Brain (organoid and tissue), 16 donors: ENCODE measurements at places on chromosomes 2 and 18.

- DNase-seq = no peak
Observed at GRCh38 chr2:225620227-225620626, 220.7 kb downstream of the NYAP2 start.

DNA sequence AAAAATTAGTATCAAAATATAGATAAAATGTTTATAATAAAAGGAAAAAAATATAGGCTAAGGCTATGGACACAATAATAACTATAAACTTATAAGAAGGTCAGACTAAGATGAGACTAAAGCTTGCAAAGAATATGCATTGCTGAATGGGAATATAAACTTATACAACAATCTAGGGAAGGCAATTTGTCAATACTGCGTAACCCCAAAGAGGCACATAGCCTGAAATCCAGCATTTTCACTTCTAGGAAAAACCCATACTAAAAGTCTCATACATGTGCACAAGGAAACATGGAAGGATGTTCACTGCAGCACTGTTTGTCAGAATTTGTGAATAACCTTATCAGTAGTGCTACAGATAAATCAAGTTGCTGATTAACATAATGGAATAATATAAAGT lies 45.5 kb downstream of the FANCL start:
- no peak for DNase-seq

DNA sequence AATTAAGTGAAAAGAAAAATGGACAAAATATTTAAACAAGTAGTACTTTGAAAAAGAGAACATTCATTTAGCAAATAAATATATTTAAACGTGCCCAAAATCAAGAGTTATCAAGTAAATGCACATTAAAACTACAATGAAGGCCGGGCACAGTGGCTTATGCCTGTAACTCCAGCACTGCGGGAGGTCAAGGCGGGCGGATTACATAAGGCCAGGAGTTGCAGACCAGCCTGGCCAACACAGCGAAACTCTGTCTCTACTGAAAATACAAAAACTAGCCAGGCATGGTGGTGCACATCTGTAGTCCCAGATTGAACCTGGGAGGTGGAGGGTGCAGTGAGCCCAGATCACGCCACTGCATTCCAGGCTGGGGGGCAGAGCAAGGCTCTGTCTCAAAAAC lies 9.8 kb downstream of the STAM2 start:
- DNase-seq = no peak

- DNase-seq = no peak
Observed at GRCh38 chr2:231315896-231316295, 79.6 kb upstream of the B3GNT7 start.

- peak; percentile 44 for DNase-seq
Observed at GRCh38 chr18:13477147-13477683, 249.1 kb downstream of the FAM210A start.

DNA sequence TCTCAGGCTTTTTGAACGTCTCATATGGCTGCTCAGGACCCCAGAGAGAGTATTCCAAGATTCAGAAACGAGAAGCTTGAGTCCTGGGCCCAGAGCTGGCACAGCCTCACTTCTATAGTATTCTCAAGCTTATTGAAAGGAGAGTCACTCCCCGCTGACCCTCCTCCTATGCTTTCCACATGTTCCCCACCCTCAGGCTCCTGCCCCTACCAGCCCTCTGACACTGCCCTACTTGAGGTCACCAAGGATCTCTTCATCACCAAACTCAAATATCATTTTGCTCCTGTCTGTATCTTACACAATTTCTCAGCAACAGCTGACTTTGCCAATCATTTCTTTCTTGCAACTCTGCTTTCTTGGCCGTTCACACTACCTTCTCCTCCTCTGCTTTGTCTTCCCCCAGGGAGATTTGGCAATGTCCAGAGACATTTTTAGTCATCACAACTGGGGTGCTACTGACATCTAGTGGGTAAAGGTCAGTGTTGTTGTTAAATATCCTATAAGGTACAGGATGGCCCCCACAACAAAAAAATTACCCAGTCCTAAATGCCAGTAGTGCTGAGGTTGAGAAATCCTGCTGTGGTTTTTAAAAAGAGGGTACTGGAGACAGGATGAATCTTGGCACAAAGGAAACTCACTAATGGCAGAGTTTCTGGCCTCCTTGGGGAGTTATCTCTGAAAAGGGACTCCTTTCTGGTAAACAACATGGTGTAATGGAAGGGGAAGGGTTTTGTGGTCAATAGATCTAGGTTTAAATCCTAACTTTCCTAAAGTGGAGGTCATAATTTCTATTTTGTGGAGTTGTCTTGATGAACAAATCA lies 26.9 kb upstream of the INSIG2 start:
- DNase-seq = no peak

- DNase-seq = peak; percentile 13
Observed at GRCh38 chr2:229445019-229445418, 173.9 kb upstream of the PID1 start.

- DNase-seq = no peak
Observed at GRCh38 chr2:197969391-197969893, 165.0 kb downstream of the PLCL1 start.

DNA sequence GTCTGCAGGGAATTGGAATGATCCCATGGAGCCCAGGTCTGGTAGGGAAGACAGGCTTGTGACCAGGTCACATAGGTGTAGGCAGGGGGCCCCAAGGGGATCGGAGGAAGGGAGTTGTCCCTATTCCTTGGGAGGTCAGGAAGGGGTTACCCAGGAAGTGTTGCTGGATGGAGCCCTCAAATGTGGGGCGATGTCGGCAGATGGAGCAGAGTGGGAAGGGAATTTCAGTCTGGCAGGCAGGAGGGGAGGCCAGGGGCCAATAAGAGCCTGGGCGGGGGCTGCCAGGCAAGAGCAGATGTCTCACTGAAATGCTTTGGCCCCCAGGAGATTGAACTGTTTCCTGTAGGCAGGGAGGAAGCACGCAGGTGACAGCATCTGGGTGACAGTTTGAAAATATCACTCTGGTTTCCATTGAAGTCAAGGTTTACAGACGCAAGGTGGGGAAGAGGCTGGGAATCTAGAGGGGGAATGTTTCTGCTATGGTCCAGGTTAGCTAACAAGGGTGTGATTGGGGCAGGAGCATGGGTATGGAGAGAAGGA lies 81.5 kb upstream of the SMAD2 start:
- no peak for DNase-seq

DNA sequence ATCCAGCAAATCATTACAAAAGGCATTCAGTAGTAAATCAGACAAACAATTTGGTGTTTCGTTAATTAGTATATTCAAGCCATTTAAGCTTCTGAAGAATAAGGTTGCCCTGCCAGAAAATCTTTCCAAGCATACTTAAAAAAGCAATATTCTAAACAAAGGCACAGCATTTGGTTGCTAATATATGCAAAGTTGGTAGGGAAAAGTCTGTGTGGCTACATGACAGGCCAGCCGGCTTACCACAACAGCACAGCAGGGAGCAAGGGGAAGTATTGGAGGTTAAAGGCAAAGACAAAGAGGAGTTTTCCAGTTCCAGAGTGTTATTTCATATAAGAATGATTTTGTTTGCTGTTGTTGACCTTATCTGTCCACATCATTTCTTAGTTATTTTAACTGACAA lies 282.3 kb downstream of the MBD5 start:
- peak; percentile 92 for DNase-seq

DNA sequence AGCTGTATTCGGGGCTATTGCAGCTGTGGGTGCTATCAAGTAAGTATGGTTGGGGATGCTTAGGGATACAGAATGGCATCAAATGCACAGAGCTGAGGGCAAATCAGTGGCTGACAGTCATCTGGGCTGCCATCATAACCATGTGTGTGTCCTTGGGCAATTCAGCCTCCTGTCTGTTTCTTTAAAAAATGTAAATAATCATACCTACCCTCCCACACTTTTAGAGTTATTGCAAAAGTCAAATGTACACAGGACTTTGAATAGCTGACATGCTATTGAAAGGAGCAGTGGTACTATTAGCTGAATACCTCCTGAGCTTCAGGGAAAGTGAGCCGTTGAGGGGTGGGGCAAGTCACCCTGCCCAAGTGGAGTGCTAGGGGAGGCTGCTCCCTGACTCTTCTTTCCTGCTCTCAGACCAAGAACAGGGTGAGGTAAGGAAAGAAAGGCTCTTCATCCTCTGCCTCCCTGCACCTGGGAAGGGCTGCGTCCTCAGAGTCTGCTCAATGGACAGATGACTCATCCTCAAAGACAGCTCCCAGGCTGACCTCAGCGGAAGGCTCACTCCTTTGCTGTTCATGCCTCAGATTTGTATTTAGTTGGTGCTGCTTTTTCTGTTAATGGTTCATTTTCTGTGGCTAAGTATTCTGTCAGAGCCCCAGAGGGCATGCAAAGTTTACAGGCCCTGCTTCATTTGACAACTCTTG lies 54.9 kb upstream of the BZW1 start:
- DNase-seq = no peak

DNA sequence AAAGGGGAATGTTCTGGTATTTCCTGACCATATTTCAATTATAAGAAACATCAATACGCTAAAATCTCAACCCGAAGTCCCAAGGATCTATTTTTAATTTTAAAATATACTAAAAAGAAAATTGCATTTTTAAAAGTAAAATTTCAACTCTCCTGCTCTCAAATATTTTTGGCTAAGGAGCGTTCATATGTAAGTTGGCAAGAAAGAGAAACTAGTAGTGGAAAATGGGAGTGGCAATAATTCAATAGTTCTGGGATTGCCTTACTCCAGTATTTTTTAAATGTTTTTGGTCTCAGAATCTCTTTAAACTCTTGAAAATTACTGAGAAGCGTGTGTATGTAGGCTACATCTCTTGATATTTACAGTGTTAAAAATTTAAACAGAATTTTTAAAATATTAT lies 72.7 kb downstream of the ACVR1 start:
- no peak for DNase-seq

GRCh38 chr18:340044-340443 lies 72.2 kb upstream of the THOC1 start:
- DNase-seq = no peak

- peak; percentile 6 for DNase-seq
Observed at GRCh38 chr18:32803568-32803967, 30.7 kb upstream of the KLHL14 start.

DNA sequence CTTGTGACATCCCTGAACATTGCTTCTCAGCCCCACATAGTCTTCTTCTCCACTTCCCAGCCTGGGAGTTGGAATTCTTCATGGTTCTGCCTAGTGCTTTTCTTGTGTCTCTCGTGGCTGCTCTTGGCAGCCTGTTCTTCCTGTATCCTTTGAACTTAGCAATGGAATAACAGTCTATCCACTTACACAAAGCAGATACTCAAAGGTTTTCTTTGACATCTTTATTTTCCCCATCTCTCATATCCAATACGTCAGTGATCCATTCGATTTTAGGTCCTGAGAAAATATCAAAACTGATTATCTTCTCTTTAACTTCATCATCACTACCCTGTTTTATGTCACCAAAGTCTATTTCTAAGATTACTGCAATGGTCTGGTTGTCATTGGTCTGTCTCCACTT lies 1091.2 kb upstream of the PIK3C3 start:
- no peak for DNase-seq

DNA sequence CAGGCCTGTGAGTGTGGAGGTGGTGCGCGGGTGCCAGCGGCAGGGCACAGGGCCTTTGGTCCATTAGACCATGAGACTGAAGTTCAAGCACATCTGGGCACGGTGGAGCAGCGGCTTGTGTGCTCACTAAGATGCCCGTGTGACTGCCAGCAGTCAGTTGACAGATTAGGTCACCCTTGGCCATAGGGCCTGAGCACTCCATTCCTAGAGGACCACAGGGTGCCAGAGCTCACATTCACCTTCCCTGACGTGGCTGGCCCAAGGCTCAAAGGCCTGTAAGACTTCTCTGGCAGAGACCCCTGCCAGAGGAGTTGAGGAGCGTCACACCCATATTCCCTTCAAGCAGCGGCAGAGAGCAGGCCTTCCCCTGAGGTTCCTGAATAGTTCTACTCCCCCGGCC lies 650 bp downstream of the LHCGR start:
- DNase-seq = no peak

DNA sequence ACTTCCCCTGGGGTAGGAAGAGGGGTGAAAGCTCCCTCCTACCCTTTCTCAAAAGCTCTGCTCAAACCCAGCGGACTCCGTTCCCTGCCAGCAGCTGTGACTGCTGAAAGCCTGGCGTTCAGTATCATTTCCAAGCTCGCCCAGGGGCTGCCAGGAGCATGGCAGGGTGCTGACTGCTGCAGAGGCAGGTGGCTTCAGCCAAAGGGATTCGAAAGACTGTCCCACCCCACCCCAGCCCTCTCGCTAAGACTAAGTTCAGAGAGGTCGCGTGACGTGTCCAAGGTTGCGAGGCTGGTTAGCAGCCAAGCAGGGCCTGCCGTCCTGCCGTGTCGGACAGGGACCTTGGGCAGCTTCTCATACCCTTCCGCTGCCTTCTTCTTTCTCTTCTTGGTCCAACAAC lies 72.3 kb upstream of the RAB12 start:
- peak; percentile 65 for DNase-seq

- DNase-seq = no peak
Observed at GRCh38 chr2:55856936-55857335, 66.6 kb downstream of the EFEMP1 start.

DNA sequence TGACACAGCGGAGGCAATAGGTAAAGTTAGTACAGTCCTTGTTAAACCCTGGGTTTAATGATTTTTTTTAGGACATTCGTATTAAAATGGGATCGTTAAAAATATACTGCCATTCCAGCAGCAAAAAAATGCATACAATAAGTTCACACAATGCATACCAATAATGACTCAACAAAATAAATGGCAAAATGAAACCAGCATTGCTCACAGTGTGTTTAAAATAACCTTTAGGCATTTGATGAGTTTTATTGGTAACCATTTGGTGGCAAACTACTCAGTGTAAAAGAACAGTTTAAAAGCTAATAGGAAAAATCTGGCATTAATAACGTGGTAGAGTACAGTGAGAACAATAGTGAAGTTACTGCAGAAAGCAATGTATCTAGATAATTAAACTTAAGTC lies 539.0 kb upstream of the PIK3C3 start:
- DNase-seq = no peak

- DNase-seq = no peak
Observed at GRCh38 chr2:43984533-43984932, 11.3 kb downstream of the LRPPRC start.

DNA sequence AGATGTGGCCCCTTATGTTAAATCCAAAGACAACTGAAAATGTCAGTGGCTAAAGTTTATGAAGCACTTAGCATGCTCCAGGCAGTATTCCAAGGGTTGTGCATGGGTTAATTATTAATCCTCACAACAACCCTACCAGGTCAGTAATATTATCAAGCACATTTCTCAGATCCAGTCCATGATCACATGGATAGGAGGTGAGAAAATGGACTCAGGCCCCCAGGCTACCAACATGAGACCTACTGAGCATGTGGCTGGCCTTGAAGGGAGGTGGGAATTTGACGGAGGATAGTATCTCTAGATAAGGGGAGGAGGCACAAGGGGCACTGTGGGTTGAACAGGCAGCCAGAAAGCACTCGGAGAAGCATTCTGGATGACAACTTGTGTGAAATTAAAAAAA lies 412.0 kb downstream of the MEIS1 start:
- DNase-seq = no peak
